ENCODE measurements at places on chromosomes 11 and 22.

GRCh38 chr11:68315171-68315920, 3.0 kb downstream of the LRP5 start:
- no peak for DNase-seq

- no peak for DNase-seq
These were observed 45.7 kb upstream of the CD5 start for GRCh38 chr11:61056571-61056970.

DNA sequence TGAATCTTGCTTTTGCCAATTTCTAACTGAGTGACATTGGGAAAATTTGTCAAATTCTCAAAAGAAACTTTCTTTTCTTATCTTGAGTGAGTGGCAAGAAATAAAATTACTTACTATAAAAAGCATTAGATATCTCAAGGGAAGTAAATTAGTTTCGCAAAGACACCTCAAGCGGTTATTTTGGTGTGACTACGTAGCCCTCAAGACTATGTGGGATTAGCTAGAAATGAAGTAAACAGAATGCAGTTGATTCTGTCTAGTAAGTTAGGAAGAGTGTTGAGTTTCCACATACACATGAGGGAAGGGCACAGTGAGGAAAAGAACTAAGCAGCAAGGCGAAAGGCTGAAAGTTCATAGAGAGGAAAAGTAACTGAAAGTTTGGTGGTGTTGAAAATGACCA, 28.3 kb upstream of the MS4A6A start:
- DNase-seq, result no peak

DNA sequence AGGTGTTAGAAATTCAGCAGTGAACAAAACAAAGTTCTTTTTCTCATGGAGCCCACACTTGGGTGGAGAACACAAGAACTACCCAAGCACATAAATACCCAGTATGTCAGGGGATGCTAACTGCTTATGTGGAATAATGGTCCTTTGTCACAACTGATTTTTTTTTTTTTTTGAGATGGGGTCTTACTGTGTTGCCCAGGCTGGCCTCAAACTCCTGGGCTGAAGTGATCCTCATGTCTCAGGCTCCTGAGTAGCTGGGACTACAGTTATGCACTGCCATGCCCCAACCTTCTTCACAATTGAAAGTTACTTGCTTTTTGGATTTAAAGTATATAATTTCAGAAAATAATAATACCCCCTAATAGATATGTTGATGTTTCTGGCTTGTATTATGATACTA, 122.6 kb upstream of the RASSF10 start:
- DNase-seq, result no peak

DNA sequence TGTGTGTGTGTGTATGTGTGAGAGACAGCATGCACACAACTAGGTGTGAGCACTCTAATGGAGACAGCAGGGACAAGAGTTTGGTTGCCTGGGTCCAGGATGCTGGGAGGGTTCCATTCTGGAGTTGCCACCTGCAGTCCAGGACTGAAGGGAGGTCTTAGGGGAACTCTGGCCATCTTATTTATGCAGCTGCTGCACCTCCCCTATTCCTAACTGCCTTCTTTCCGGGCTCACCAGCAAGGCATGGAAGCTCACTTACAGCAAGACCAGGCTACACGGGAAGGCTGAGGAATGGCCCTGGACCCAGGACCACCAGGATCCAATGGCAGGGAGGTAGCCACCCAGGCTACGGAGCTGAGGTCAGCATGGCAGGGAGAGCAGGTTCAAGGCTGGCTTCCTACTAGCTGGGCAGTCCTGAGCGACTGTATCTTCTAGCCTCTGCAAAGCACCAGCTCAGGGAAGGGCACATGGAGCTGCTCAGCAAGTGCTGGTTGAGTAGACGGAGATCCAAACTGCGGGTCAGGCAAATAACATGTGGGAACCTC, 42.2 kb upstream of the B3GAT1 start:
- DNase-seq, result no peak

DNA sequence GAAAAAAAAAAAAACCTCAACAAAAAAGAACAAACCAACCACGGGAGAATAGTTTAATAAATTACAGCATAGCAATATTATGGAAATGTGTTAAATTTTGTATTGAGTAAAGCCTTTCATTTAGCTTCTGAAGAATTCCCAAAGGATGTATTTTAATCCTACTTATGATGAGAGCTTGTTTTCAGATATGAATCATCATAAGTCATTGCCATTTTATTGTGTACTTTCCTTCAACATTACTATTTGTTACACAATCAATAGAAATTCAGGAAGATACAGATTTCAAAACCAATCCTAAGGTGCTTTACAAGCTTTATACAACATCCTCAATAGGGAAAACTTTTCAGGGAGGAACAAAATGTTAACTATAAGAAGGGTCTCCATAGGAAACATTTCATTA, 200.6 kb upstream of the CTSC start:
- no peak for DNase-seq

DNA sequence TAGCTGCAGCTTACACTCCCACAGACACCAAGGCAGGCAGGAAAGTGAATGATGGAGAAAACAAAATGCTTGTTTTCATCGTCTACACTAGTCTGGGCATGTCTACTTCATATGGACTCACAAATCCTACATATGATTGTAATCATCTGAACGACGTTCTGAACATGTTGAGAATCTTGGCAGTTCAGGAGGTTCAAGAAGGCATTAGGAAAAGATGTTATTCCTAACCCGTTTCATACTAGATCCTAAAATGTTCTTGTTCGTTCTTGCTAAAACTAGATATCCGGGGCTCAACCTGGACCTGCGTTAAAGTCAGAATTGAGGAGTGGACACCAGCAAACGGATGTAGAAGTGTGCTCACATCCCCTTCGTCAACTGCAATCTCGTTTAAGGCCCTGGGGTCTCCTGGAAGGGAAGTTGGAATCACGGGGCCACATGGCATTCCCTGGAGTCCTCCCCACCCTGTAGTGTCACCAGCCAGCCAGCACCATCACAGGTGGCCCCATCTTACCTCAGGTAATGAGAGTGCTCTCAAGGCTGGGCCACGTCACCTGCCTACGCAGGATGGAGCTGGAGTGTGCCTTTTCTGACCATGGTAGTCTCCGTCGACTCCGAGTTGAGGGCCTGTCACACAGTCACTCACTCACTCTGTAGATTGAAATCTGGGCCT, 37.3 kb downstream of the C11orf58 start:
- no peak for DNase-seq

All from esophagus squamous epithelium (tissue), 5 donors.